Regular cardiac myocyte (primary cell): ENCODE measurements at places on chromosomes 5 and 9. TPM values are rescaled to one million over a fixed set of nuclear protein-coding genes. Genes with fewer than 3 reads are reported as not detected.

The IL3 gene
- total RNA-seq: not detected in 2 replicates

The MYOZ3 gene
- total RNA-seq: 0.38 and 0.85 TPM in 2 replicates

The BRD3 gene
- 6.2 and 9.2 TPM in 2 replicates for total RNA-seq

The HTR1A gene
- not detected in 2 replicates for total RNA-seq

The ADAMTS16 gene
- under 0.01 TPM in 1 of 2 replicates, not detected in the other for total RNA-seq

The UGT3A1 gene
- not detected in 2 replicates for total RNA-seq

The FGD3 gene
- not detected in 2 replicates for total RNA-seq

The GNAQ gene
- 24.9 and 37.8 TPM in 2 replicates for total RNA-seq

The TRIM7 gene
- 0.85 and 3.1 TPM in 2 replicates for total RNA-seq

The CCT5 gene
- 370 and 921 TPM in 2 replicates for total RNA-seq

The ENDOG gene
- total RNA-seq: 14.9 and 35.1 TPM in 2 replicates

The FOXD4L3 gene
- under 0.01 and 0.28 TPM in 2 replicates for total RNA-seq

The SH2D3C gene
- 0.19 and 0.85 TPM in 2 replicates for total RNA-seq

The RMND5B gene
- 22.0 and 22.8 TPM in 2 replicates for total RNA-seq

The C5orf47 gene
- not detected in 2 replicates for total RNA-seq

The PCDHGA5 gene
- total RNA-seq: 0.58 and 1.1 TPM in 2 replicates

The GADD45G gene
- 0.38 and 0.56 TPM in 2 replicates for total RNA-seq

The GMCL2 gene
- not detected in 2 replicates for total RNA-seq

The PCAT7 gene
- not detected in 2 replicates for total RNA-seq

The LHX3 gene
- total RNA-seq: under 0.01 TPM in 1 of 2 replicates, not detected in the other

The FGF1 gene
- total RNA-seq: 9.6 and 10.5 TPM in 2 replicates

The COL15A1 gene
- 5.9 and 122 TPM in 2 replicates for total RNA-seq

The PCDHGB1 gene
- total RNA-seq: 0.38 and 3.1 TPM in 2 replicates

The LCN9 gene
- not detected in 2 replicates for total RNA-seq

The TMEM203 gene
- total RNA-seq: 36.9 and 42.9 TPM in 2 replicates

The PCDHB11 gene
- total RNA-seq: 0.19 and 0.85 TPM in 2 replicates

The ARID3C gene
- under 0.01 and 0.28 TPM in 2 replicates for total RNA-seq

The PRLR gene
- total RNA-seq: under 0.01 TPM in 1 of 2 replicates, not detected in the other

The SHB gene
- total RNA-seq: 29.9 and 47.9 TPM in 2 replicates

The SHISAL2B gene
- total RNA-seq: not detected in 2 replicates

The CLIC3 gene
- 0.56 and 1.7 TPM in 2 replicates for total RNA-seq

The S1PR3 gene
- total RNA-seq: 26.8 and 52.9 TPM in 2 replicates

The C5orf52 gene
- not detected in 2 replicates for total RNA-seq

The GLRA1 gene
- not detected in 2 replicates for total RNA-seq

The TUSC1 gene
- total RNA-seq: 8.4 and 11.0 TPM in 2 replicates

The ADAMTSL2 gene
- total RNA-seq: 1.2 and 2.8 TPM in 2 replicates

The NEUROG1 gene
- total RNA-seq: not detected in 2 replicates

The CTNND2 gene
- not detected in 2 replicates for total RNA-seq

The DMGDH gene
- total RNA-seq: 0.58 and 3.7 TPM in 2 replicates

The FOXD4L6 gene
- not detected in 2 replicates for total RNA-seq

The NOXA1 gene
- total RNA-seq: 0.28 TPM in 1 of 2 replicates, not detected in the other

The ZBED3 gene
- 0.28 and 0.96 TPM in 2 replicates for total RNA-seq

The GABRA6 gene
- total RNA-seq: not detected in 2 replicates

The PCDHGA11 gene
- total RNA-seq: 3.1 and 4.5 TPM in 2 replicates

The PCDHGC5 gene
- total RNA-seq: 1.7 and 2.0 TPM in 2 replicates

The SYNPO gene
- total RNA-seq: 7.3 and 8.2 TPM in 2 replicates

The CLTA gene
- total RNA-seq: 247 and 276 TPM in 2 replicates
